Right renal pelvis (tissue), 4 donors: ENCODE measurements at places on chromosomes 1 and 21. TPM values are rescaled to one million over a fixed set of nuclear protein-coding genes. Genes with fewer than 3 reads are reported as not detected.

SLC9C2 gene
- polyA plus RNA-seq, result 0.36 TPM

PRELP gene
- 4.5 TPM for polyA plus RNA-seq

SCYL3 gene
- polyA plus RNA-seq, result 19.2 TPM

RIPPLY3 gene
- 2.1 TPM for polyA plus RNA-seq

CCDC27 gene
- 0.22 TPM for polyA plus RNA-seq

PLPPR4 gene
- 1.9 TPM for polyA plus RNA-seq

PLD5 gene
- 1.6 TPM for polyA plus RNA-seq
